Non-pigmented ciliary epithelial cell (primary cell): ENCODE measurements at places on chromosomes 6 and 20.

GRCh38 chr6:101400326-101401135 lies 7.0 kb downstream of the GRIK2 start:
- no peak for DNase-seq

DNA sequence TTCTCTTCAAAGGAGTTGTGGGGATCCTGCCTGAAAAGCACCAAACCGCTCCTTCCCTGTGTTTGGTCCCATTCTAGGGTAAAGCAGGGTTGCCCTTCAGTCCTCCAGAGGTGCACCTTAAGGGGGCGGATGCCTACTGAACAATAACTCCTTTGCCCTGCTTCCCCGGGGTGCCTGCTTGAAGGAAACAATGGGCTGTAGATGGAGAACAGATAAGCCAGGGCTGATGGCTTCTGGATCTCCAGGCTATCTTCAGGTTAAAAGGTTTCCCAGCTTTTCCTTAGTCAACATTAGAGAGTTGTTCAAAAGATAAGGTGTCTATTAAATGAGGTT lies 5.4 kb upstream of the PRDM1 start:
- no peak for DNase-seq

- DNase-seq: peak; percentile 73
Observed at GRCh38 chr6:113856625-113857555, at the start of gene MARCKS. MARCKS (plus strand) TSS chr6:113857345; CDS start chr6:113857746, 401 bp downstream.

- DNase-seq: no peak
Observed at GRCh38 chr6:44007818-44008621, 119.2 kb downstream of the MRPL14 start.

GRCh38 chr6:13248994-13249393 lies 79.3 kb downstream of the TBC1D7 start:
- no peak for DNase-seq

DNA sequence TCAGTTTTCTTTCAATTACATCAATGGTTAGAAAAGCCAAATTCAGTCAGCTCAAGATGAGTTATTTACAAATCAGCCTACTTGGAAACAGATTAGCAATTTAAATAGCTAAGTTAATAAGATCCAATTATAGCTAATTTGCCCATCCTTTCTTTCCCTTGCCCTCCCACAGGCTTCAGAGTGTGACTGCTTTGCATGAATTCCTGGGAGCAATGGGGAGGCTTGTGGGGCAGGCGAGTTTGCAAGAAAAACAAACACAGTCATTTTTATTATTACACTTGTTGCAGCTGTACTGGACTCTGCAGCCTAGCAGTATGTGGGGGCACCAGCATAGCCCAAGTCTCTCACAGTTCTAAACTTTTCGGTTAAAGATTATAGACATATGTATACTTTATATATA lies 219.0 kb downstream of the NKAIN2 start:
- DNase-seq: no peak

GRCh38 chr6:163964789-163965188 lies 550.3 kb downstream of the QKI start:
- no peak for DNase-seq

DNA sequence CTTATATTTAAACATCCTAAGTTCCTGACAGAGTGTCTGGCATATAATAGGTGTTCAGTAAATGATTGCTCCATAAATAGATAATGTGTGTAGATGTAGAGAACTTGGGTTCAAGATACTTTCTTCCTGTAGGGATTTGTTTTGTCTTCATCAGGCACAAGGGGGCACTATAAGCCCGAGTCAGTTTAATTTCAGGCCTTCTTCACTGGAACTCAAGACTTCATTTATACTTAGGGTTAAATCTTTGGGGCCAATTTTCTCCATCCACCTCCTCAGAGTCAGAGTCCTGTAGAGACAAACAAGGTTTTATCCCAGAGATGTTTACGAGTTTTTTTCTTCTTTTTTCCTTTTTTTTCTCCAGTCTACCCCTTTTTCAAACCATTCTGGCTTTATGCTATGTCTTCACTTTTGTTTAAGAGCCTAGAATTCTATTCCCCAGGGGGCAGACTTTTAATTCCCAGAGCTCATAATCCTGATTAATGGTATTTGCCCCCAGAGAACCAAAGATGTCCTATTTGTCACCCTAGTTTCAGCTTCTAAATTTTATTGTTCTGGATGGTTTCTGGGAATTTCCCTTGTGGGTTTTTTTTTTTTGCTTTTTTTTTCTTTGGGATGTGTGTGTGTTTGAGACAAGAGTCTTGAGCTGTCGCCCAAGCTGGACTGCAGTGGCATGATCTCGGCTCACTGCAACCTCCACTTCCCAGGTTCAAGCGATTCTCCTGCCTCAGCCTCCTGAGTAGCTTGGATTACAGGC lies 88.4 kb downstream of the HFE start:
- DNase-seq: no peak

DNA sequence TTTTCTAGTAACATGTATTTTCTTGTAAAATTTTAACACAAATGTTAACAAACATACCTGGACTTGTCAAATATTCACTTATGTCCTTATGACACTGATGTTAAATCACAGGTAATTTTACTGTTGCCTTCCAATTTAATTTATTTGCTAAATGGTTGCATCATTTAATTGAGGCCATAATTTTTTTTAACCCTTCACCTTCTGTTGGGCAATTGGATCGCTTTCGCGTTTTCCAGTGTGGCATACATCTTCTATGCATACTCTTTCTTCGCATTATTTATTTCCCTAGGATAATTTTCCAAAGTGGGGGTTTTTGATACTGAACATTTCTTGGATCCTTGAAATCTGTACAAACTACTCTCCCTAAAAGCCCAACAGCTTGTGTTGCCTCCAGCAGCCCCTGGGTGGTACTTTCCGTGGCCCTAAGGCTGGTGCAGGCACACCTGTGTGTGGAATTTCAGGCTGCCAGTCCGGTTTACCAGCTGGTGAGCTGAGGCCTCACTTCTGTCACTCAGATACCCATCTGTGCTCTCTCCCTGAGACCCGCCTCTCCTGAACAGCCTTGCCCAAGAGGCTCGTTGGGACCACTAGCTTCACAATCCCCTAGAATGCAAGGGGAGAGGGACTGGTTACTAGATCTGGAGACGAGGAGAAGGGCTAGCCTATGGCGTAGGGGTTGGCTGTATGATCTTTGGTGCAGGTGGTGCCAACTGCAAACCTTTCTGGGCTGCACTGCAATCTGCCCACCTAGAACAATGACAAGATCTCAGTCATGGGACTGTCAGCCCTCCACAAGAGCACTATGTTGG lies 11.2 kb upstream of the C20orf144 start:
- DNase-seq: no peak

DNA sequence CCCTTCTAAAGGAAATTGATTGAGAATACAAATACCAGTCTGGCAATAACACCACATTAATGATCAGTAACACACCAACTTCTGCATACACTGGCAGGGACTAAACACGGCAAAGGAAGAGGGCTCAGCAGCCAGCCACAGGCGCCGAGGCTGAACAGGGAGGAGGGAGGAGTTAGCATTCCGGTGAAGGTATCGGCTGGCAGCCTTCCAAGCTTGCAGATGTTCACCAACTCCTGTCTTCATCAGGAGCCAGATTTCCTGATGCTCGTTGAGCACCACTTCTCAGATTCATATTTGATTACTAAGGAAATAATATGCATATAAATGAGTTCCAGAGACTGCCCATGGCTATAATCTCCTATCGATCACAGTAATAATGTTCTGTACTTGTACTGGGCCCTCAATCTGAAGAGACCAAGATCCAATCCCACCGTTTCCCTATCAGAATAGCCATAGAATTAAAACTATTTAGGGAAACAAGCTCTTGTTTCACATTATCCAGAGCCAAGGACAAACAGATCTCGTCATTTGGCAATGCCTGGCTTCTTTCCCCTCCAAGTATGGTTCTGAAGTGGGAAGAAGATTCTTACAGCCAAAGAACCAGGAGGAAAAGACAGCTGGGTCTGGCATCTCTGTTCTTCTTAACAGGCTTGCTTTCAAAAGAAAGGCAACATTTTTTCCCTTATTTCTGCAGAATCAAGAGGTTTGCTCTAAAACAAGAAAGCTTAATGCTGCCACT lies 42.2 kb downstream of the GFOD1 start:
- DNase-seq: no peak

- DNase-seq: no peak
Observed at GRCh38 chr20:32995802-32996201, 8.4 kb downstream of the SUN5 start.

DNA sequence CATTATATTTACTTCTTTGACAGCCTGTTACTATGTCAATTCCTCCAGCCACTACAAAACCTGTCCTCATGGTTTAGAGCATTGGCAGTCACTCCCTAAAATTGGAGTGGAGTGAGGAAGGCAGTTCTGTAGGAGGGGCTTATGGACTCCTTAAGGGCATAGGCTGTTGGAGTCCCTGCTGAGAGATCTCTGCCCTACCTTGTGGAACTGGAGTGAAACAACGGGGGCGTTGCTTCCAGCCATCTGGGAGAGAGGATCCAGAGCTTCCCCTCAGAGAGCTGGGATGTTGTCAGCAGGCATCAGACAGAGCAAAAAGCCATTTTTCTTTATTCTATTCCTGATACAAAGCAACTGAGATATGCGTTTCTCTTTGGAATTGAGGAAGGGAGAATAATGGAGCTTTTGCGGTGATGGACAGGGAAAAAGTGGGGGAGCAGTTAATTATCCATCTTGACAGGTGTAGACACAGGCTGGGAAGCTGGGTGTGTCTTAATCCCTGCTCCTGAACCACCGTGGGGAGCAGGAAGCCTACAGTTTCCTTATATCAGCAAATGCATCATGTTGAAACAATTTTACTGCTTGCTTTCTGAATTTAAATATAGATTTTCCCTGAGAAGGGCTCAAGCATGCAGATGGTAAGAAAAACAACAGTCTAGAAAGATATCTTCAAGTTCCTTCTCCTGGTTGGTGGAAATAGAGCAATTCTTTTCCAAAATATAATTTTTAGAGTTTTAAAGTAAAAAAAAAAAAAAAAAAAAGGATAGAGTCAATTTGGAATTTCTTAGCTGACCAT lies 402.5 kb downstream of the PLCB1 start:
- DNase-seq: no peak

DNA sequence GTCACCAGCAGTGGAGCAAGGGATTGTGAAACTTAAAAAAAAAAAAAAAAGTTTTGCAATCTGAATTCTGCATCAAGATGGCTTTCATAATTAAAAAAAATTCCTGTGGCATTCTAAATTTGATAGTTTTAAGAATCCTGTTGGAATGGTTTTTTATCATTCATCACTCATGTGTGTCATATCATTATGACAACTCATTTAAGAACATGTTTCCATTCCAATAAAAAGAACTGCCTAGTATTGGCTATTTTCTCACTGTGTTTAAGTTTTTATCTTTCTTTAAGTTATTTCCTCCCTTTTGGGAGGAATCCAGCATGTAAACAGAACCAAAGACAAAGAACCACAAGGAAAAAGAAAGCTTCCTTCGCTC lies 26.2 kb upstream of the RHAG start:
- no peak for DNase-seq

GRCh38 chr6:53818858-53819609 lies 24.2 kb downstream of the LRRC1 start:
- DNase-seq: no peak

GRCh38 chr6:129007701-129008373 lies 124.9 kb downstream of the LAMA2 start:
- no peak for DNase-seq

GRCh38 chr6:146532702-146533101 lies 10.9 kb upstream of the RAB32 start:
- DNase-seq: no peak

DNA sequence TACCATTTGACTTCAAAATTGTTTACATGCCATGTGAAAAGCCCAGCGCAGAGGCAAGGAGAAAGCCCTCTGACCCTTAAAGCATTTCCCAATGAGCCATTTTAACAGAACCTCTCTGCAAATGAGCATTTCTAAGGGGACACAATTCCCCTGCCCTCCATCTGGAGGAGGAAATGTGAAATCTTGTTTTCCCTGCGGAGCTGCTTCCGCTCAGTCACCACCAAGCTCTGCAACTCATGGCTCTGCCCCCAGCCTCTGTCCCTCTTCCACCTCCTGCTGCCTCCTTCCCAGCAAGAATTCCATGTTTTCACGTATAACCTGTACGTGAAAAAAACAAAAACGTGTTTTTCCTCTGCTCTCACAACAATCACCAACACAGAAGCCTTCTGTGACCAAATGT lies 12.3 kb downstream of the RIN2 start:
- no peak for DNase-seq

DNA sequence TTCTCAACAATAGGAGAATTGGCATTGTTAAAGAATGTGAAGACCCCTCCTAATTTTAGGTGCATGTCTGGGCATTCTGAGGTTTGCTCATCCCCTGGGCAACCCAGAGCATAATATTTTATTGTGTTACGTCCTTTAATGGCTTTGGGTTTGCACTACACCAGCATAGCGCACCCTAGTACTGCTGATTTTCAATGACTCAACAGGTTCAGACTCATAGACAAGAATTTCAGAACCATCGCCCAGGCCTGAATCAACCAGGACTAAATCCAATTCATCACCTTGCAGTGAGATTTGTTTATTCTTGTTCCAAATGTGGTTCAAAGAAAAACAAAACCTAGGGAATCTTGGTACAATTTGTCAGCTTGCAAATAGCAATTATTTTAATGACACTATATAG lies 137.8 kb upstream of the PHACTR1 start:
- DNase-seq: no peak

DNA sequence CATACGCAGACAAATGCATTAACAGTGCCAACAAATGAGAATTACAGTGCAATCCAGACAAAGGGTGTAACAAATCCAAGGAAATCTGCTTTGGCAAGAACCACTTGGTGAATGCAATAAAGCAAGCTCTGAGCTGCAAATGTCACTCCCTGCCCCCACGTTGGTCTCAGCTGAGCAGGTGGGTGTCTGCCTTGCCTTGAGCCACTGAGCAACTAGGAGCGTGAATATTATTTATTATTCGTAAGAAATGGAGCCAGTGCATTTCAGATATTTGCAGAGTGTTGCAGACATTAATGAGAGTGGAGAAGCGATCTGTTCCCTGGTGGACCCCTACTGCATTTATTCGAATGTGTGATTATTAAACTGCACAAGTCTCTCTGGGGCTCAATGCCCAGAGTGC lies 36.6 kb upstream of the F13A1 start:
- no peak for DNase-seq

DNA sequence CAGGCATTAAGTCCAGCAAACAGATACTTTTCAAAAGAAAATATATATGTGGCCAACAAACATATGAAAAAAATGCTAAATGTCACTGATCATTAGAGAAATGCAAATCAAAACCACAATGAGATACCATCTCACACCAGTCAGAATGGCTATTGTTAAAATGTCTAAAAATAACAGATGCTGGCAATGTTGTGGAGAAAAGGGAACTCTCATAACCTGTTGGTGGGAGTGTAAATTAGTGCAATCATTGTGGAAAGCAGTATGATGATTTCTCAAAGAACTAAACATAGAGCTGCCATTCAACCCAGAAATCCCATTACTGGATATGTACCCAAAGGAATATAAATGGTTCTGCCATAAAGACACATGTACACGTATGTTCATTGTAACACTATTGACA lies 20.6 kb downstream of the KCNQ5 start:
- DNase-seq: no peak

DNA sequence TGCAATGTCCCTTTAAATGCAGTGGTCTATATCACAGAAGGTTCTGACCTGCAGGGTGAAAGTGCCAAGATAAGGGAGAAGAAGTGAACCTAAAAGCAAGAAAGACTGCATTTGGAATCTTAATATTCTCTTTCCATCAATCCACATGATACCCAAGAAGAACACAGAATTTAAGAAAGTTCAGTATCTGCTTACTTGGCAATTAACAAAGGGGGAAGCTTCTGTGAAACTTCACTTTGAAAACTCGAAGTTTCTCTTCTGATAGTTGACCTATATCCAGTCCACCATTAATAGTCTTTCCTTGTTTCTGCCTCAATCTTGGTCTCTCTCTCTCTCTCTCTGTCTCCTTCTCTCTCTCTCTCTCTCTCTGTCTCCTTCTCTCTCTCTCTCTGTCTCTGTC lies 592.0 kb downstream of the UTRN start:
- DNase-seq: no peak

- no peak for DNase-seq
Observed at GRCh38 chr20:58097429-58097828, 131.0 kb downstream of the ANKRD60 start.
